ENCODE measurements at places on chromosomes 3 and 15.
A peak's percentile ranks its signal among the peaks of the same experiment; 100 is the strongest.

- no peak for DNase-seq
These were observed 490.1 kb upstream of the ATP11B start for GRCh38 chr3:182303169-182303568.

DNA sequence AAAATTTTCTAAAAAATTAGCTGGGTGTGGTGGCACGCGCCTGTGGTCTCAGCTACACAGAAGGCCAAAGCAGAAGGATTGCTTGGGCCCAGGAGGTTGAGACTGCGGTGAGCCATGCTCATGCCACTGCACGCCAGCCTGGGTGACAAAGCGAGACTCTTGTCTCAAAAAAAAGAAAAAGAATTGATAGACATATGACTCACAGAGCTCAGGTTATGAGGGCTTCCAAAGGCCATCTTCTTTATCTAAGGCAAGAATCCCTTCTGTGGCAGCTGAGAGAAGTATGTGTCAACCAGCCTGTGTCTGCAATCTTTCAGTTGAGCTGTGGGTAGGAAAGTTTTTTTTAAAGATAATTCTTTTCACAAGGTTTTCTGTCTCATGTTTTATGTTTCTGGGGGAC is 53.9 kb downstream of the MRPS25 start:
- DNase-seq, result no peak

DNA sequence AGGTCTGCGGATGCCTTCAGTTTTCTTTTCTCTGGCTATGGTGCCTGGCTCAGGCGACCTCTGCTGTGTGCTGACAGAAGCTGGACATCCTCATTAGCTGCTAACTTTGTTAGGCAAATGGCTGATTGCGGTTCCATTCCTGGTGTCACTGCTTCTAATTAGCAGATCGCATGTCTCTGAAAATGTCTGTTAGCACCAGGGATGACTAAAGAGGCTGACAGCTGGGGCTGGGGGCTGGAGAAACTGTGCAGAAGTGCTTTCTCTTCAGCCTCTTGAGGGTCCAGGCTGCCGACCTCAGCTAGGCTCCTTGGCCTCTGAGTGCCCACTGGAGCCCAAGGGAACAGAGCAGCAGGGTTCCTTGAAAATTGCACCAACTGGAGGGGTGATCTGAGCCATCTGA is 39.3 kb downstream of the CHCHD6 start:
- DNase-seq, result no peak

GRCh38 chr3:53617893-53618523 is 123.6 kb downstream of the CACNA1D start:
- DNase-seq, result no peak

- DNase-seq, result no peak
These were observed 52.2 kb downstream of the REC114 start for GRCh38 chr15:73495181-73495580.

GRCh38 chr3:126127452-126127851 is 43.5 kb upstream of the SLC41A3 start:
- DNase-seq, result no peak

GRCh38 chr3:99842826-99843589 is 25.3 kb downstream of the CMSS1 start:
- peak; percentile 43 for DNase-seq

GRCh38 chr3:164677317-164677716 is 401.0 kb downstream of the SI start:
- no peak for DNase-seq

GRCh38 chr3:192731233-192731632 is 3.9 kb upstream of the FGF12 start:
- no peak for DNase-seq

DNA sequence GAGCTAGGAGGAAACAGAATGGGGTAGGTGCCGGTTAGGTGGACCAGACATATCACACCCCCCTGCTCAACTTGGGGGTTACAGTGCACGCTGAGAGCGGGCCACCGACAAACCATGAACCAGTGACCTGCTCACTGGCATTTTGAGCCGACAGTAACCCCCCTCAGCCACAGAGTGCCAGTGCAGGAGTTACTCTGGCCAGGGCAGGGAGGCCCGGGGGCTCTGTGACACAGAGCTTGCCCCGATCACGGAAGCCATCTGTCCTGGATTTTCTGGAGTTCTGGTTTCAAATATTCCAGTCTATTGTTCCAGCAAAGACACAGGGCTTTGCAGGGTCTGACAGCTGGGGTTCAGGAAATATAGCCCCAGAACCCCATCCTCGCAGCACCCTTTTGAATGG is 225.2 kb downstream of the VPS13C start:
- no peak for DNase-seq

- no peak for DNase-seq
These were observed 1325.8 kb upstream of the ALCAM start for GRCh38 chr3:104040896-104041295.

GRCh38 chr3:149466192-149466591 is 8.3 kb upstream of the TM4SF4 start:
- no peak for DNase-seq

- no peak for DNase-seq
These were observed 11.8 kb upstream of the MYO1E start for GRCh38 chr15:59384507-59384906.

DNA sequence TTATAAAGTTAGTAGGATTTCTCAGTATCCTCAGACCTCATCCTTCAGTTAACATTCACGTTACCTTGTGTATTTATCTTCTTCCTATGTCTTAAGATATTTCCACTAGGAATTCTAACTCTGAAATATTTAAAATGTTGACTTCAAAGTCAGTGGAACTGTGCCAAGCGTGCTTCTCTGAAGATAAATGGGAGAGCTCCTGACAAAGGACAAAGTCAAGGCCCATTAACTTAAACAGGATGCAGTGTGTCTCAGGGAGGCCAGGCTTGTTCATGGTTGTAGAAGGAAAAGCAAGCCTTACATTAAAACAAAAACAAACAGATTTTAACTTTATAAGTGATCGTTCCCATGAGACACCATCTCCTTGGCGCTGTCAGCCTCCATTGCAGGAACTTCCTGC is 41.5 kb downstream of the ABHD17C start:
- no peak for DNase-seq

DNA sequence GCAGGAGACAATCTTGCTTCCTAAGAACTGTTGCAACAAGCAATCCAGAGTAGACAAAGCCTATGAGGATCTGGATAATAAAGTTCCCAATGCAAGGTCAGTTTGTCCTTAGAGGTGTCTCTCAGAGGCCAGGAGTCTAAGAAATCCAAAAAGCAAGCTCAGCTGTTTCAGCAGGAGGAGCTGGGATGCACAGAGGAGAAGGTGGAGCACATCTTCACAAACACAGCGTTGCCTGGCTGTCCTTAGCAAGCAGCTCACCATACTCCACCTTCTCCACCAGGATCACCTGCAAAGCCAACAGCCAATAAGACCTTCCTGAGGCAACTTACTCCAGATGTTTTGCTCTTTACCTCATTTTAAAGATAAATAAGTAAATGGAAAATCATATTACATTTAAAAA is 365 bp downstream of the ZBED2 start:
- DNase-seq, result no peak

DNA sequence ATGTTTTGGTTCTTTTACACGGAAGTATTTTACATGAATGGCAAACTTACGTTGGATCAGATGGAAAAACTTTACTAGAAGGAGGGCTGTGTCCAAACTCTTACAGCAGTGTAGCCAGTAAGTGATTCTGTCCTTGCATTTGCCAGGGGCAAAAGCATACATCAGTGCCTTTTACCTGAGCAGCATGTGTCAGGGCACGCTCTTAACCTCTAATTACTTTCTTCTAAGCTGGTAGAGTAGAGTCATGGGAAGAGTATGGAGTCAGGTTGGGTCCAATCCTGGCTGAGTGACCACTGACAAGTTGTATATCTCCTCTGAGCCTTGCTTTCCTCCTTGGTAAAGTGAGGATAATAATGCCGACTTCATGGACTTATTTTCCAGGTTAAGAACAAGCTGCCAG is 47.1 kb downstream of the RYR3 start:
- no peak for DNase-seq

GRCh38 chr3:17292556-17292955 is 407.8 kb downstream of the PLCL2 start:
- no peak for DNase-seq

DNA sequence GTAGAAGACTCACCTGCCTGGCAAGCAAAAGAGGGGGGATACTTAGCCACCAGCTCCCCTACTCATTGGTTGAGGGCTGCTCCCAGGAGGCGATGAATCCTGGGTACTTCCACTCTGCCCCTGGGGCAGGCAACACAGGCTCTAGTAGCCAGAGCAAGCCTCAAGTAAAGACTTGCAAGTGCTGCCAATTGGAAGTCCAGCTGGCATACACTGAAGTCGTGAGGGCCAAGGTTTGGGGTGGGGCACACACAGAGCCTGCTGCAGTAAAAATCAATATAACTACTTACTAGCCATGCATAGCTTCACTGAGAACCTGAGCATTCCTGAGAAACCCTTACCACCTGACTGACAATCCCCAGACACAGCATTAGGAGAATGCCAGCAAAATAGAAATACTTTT is 123.0 kb upstream of the EIF1B start:
- DNase-seq, result no peak

GRCh38 chr3:20836801-20837200 is 650.8 kb upstream of the SGO1 start:
- DNase-seq, result no peak

GRCh38 chr15:55327387-55327786 is 8.4 kb downstream of the PIGB start:
- no peak for DNase-seq

DNA sequence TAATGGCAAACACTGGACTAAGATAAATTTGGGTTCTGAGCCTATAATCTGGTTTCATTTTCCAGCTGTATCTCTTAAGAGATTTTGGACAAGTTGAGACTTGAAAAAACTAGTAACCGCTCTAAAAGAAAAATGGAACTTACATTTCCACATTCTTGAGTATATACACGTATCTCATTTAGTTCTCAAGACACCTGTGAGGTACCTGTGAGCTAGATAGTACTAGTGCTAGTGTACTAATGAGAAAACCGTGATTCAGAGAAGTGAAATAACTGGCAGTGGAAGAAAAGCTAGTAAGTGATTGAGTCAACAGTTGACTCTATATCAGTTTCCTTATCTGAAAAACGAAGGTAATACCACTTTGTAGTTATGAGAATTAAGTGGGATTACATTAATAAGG is 62.2 kb upstream of the PAQR5 start:
- no peak for DNase-seq

- no peak for DNase-seq
These were observed 2.8 kb downstream of the CPN2 start for GRCh38 chr3:194348354-194348753.

GRCh38 chr15:74535388-74536084 is 5.5 kb upstream of the ARID3B start:
- no peak for DNase-seq

- DNase-seq, result no peak
These were observed 221.9 kb upstream of the ALCAM start for GRCh38 chr3:105144837-105145236.

DNA sequence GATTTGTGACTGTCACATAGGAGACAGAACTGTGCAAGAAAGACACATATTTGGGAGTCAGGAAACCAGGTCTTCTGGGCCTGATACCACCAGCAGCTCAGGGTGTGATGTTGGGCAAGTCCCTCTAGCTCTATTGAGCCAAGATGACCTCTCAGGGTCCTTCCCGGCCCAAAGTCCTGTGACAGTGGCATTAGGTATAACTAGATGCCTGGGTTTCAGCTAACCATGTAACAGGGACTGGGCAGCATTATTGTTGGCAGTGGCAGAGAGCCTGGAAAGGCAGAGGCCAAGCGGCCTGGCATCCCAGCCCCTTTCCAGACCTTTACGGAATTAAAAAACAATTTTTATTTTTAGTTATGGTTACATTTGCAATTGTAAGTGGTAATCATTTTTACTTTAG is 10.4 kb downstream of the LIMD1 start:
- DNase-seq, result no peak

- DNase-seq, result no peak
These were observed 9.4 kb downstream of the ESYT3 start for GRCh38 chr3:138443521-138444503.

Data from NCI-H1694 (cell line).